ENCODE measurements at places on chromosomes 6 and 20. TPM values are rescaled to one million over a fixed set of nuclear protein-coding genes. Genes with fewer than 3 reads are reported as not detected.

DNA sequence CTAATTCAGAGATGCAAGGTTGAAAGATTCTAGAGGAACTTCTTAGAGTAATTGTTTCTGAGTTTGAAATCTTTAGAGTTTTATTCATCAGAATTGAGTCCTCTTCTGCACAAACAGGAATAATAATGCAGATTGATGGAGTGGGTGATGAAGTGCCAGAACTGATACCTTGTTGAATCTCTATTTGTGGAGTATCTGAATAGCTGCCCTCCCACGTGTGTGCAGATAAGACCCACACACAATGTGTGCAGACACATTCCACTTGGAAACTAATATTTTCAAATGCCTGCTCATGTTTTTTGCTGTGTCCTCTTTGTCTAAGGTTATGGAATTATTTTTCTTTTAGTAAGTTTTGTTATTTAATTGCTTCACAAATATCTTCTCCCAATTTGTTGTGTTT, 1167.8 kb upstream of the MAP3K7 start:
- H3K27me3 ChIP-seq = no peaks in the 10 kb centered on the region
- H3K4me1 ChIP-seq = no peaks in the 10 kb centered on the region
- no peak overlapping the region for H3K27ac ChIP-seq
- H3K36me3 ChIP-seq = no peaks in the 10 kb centered on the region
- H3K4me3 ChIP-seq = no peak overlapping the region
- DNase-seq = no peak

GRCh38 chr6:128206610-128207426, 306.0 kb upstream of the THEMIS start:
- H3K36me3 ChIP-seq = peaks cover 1% of the 10 kb centered on the region
- DNase-seq = no peak
- no peak overlapping the region for H3K4me3 ChIP-seq
- H3K27me3 ChIP-seq = no peaks in the 10 kb centered on the region
- H3K27ac ChIP-seq = no peak overlapping the region
- peaks cover 5% of the 10 kb centered on the region for H3K4me1 ChIP-seq

- H3K27ac ChIP-seq = no peak overlapping the region
- H3K4me3 ChIP-seq = no peak overlapping the region
- H3K27me3 ChIP-seq = peaks cover 40% of the 10 kb centered on the region
- H3K36me3 ChIP-seq = no peaks in the 10 kb centered on the region
- DNase-seq = no peak
Observed at GRCh38 chr6:44567406-44567805, 179.9 kb downstream of the CDC5L start.

The RPL7L1 gene
- 125 TPM for total RNA-seq

The POLR1C gene
- 72.6 TPM for total RNA-seq

- H3K27ac ChIP-seq = no peak overlapping the region
- H3K4me3 ChIP-seq = no peak overlapping the region
- H3K27me3 ChIP-seq = no peaks in the 10 kb centered on the region
- no peaks in the 10 kb centered on the region for H3K4me1 ChIP-seq
Observed at GRCh38 chr6:43604174-43604573, 24.9 kb downstream of the GTPBP2 start.

GRCh38 chr6:67345946-67346345, 1289.1 kb upstream of the ADGRB3 start:
- no peak overlapping the region for H3K27ac ChIP-seq
- no peak for DNase-seq
- no peaks in the 10 kb centered on the region for H3K27me3 ChIP-seq
- H3K36me3 ChIP-seq = no peaks in the 10 kb centered on the region

The MYB gene
- 0.90 TPM for total RNA-seq

DNA sequence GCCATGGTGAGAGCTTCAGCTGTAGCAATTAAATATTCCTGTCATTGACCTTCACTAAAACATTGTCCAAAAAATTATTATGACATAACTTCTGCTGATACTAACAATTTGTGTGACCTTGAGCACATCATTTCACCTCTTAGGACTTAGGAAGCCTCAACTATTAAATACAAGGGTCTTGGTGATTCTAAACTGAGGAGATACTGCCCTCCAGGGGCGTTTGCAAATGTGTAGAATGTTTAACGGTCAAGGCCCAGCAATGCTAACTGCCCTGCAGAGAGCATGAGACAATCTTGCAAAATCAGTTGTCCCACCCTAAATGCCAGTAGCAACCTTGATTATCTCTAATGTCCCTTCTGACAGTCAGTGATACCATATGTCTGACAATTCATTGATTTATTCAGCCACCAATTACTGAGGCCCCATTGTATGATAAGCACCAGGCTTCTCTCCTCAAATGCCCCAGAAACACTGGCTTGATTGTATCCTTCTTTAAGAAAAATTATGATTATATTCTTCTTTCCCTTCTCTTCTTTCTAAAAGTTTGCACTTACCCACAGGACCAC, 284.1 kb upstream of the PLN start:
- H3K27ac ChIP-seq = no peak overlapping the region
- peaks cover 2% of the 10 kb centered on the region for H3K27me3 ChIP-seq
- no peaks in the 10 kb centered on the region for H3K4me1 ChIP-seq
- DNase-seq = peak; percentile 1
- H3K4me3 ChIP-seq = no peak overlapping the region

The POM121L2 gene
- total RNA-seq = not detected

DNA sequence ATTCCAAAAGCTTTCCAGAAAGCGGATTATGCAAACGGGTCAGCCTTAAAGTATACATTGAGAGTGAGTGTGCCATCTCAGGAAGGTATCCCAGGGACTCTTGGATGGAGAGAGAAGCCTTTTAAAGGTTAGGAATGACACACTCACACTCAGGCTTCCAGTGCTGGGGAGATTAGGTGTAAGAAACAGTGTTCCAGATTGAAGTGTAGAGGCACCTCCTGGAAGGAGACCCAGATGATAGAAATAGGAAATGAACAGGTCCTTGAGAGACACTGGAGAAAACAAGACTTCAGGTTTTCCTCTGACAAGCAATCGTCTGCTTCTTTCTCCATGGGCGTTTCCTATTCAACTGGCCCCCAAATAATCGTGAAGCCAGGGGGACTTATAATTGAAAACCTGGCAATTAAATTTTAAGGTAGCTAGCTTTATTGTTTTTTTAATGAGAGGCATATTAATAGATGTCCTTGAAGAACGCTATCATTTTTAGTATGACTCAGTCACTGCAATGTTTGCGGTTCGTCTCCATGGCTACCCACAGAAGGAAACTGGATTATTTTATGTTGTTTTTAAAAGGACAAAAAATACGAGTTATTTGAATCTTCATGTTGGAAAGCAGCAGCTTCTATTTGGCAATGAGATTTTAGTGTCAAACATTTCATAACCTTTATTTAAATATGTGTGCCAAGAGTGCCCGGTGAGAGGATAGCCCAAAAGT, 85.3 kb downstream of the TRMT6 start:
- no peaks in the 10 kb centered on the region for H3K27me3 ChIP-seq
- DNase-seq = peak; percentile 67
- H3K36me3 ChIP-seq = no peaks in the 10 kb centered on the region

The CLPSL2 gene
- total RNA-seq = not detected

GRCh38 chr20:37868851-37869333, 34.0 kb upstream of the VSTM2L start:
- no peaks in the 10 kb centered on the region for H3K27me3 ChIP-seq
- no peak for DNase-seq
- no peak overlapping the region for H3K27ac ChIP-seq
- H3K4me3 ChIP-seq = no peak overlapping the region
- H3K4me1 ChIP-seq = no peaks in the 10 kb centered on the region
- H3K36me3 ChIP-seq = peaks cover 21% of the 10 kb centered on the region

The CCDC170 gene
- total RNA-seq = 0.54 TPM

Measured in IMR-90 (cell line).